Cortex of kidney (tissue), 1 donor: ENCODE measurements at places on chromosomes 2 and 18.

- DNase-seq, result no peak
Observed at GRCh38 chr18:67154979-67155378, 361.5 kb downstream of the DSEL start.

GRCh38 chr2:8412586-8412985 is 269.3 kb upstream of the ID2 start:
- no peak for DNase-seq

DNA sequence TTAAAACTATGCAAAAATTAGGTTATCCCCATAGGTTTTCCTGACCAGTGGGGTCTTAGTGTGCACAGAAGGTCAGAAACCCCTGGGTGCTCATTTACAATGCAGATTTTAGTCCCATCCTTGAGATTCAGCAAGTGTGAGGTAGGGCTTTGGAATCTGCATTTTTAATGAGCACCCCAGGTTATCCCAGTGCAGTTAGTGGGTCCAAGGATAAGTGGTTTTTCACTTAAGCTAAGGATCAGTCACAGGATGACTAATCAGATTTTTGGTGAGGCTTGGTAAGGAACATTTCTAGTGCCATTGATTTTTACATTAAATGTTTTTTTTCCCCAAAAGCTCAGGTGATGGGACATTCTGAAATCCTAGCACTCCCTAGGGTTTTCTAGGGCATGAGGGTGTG is 50.7 kb upstream of the MGAT5 start:
- DNase-seq, result no peak

- DNase-seq, result no peak
Observed at GRCh38 chr2:95063086-95063958, 37.8 kb downstream of the MAL start.

GRCh38 chr2:101516823-101517690 is 42.1 kb upstream of the RFX8 start:
- no peak for DNase-seq

DNA sequence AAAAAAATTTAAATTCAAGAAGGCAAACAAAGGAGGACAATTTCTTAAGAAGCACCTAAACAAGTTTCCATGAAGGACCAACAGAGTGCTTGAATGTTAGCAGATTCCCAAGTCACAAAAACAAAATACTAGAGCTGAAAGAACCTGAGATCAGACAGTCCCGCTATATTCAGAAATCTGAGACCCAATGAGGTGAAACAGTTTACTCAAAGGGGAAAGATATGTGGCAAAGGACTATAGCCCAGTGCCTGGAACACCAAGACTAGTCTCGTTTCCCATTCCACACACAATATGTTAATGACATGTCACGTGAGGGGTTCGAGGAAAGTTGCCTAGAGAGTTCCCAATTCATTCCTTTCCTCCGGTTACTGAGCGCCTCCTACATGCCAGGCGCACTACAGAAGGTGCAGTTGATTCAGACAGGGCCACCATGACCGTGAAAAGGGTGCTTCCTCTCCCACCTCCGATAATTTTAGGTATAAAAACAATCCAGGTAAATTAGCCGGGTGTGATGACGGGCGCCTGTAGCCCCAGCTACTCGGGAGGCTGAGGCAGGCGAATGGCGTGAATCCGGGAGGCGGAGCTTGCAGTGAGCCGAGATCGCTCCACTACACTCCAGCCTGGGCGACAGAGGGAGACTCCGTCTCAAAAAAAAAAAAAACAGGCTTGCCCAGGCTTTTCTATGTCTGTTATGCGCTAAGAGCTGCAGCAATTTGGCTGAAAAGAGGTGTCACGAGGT is 617 bp downstream of the SRBD1 start:
- no peak for DNase-seq

GRCh38 chr2:232139786-232140562 is 178.5 kb downstream of the DIS3L2 start:
- DNase-seq, result no peak

DNA sequence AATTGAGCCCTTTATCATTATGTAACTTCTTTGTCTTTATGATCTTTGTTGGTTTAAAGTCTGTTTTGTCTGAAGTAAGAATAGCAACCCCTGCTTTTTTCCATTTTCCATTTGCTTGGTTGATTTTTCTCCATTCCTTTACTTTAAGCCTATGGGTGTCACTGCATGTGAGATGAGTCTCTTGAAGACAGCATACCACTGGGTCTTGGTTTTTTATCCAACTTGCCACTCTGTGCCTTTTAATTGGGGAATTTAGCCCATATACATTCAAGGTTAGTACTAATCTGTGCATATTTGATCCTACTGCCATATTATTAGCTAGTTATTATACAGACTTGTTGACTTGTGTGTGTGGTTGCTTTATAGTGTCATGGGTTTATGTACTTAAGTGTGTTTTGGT is 89.6 kb downstream of the NBEAL1 start:
- DNase-seq, result no peak

DNA sequence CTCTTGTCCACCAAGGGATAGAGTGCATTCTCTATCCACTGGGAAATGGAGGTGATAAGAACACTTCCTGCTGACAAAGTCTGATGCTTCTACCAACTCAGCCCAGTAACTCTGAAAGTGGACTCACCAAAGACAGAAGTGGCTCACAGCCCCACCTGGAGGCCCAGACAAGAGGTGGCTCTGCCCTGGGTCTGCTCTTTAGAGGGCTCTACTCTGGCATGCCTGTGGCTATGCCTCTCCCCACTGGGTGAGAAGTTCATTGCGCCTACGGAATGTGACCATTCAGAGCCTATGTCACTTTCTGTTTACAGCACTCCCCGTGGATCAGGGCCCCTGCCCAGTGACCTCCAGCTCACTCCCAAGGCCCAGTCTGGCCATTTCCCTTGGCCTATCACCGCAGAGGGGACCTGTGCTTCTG is 13.5 kb upstream of the XDH start:
- no peak for DNase-seq

DNA sequence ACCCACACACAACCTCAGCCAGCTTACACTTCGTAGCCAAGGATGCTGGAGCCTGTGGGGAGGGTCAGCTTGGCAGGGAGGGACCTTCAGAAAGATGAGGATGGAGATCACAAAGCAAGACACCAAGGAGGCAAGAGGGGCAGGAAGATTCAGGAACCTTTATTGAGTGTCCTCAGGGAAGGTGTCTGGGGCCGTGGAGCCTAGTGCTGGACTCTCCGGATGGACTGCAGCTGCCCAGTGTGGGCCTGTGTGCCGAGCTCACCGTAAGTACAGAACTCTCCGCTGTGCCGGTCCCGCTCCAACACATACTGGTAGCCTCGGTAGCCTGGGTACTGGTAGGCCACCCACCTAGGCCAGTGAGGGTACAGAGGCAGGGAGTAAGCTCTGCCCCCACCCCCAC is 3.2 kb downstream of the CRYBA2 start:
- DNase-seq, result no peak

DNA sequence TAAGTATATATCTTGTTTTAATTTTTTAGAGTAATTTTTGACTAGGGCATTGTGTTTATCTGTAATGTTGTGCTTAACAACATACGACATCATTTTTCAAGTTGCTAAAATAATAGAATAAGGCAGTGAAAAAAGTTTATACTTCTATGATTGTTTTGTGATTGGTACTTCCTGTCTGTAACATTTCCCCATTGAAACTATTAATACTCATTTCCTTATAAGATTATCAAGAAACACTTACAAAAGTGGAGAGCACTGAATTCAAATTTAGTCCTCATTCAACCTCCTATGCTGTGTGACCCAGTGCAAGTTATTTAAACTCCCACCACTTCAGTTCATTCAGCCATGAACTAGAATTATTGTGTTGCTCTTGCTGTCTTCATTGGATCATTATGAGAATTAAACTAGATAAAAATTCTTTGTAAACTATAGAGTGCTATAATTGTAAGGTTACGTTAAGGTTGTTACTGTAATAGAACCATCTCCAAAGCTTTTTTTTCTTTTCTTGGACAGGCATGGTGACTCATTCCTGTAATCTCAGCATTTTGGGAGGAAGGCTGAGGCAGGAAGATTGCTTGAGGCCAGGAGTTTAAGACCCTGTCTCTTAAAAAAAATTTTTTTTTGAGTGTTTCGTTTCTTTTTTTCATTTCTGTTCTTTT is 2.8 kb downstream of the ETAA1 start:
- DNase-seq, result no peak

GRCh38 chr2:96866986-96867755 is 2.7 kb downstream of the SEMA4C start:
- DNase-seq, result no peak

GRCh38 chr2:203823173-203823572 is 44.4 kb upstream of the CTLA4 start:
- DNase-seq, result no peak

- no peak for DNase-seq
Observed at GRCh38 chr2:9439536-9439935, 16.1 kb downstream of the CPSF3 start.

DNA sequence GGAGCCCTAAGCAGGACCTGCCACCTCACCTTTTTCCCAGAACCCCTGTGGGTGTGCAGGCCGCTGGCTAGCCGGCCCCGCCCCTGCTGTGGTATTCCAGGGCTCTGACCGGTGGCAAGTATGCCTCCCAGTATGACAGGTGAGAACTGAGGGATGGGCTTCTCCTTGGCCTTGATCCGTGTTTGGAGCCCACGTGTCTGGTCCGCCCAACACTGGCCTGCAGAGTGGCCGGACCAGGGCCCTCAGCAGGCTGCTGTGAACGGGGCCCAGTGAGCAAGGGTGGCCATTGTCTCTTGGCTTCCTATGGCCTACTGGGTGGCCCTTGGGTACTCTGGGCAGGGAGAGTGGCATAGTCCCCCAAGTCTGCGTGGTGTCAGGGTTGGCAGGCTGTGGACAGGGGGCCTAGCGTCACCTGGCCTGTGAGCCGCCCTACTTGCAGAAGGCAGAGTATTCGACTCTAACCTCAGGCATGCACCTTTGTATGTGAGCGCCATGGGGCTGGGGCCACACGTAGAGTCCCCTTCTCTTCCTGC is 1.8 kb downstream of the RNPEPL1 start:
- DNase-seq, result no peak

DNA sequence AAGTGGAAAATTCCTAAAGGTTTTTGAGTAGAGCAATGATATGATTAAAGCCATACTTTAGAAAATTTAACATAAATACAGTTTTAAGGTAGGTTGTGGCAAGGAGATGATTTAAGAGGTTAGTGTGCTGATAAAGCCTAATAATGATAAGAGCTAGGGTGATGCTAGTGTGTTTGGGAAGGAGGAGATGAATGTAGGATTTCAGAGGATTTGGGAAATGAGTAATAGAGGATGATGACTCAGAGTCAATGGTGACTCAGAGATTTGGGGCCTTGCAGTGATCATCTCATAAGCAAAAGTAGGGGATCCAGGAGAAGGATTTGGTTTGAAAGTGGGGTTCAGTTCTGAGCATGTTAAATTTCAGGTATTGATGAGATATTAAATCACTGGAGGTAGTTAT is 23.3 kb downstream of the STAMBP start:
- DNase-seq, result no peak

DNA sequence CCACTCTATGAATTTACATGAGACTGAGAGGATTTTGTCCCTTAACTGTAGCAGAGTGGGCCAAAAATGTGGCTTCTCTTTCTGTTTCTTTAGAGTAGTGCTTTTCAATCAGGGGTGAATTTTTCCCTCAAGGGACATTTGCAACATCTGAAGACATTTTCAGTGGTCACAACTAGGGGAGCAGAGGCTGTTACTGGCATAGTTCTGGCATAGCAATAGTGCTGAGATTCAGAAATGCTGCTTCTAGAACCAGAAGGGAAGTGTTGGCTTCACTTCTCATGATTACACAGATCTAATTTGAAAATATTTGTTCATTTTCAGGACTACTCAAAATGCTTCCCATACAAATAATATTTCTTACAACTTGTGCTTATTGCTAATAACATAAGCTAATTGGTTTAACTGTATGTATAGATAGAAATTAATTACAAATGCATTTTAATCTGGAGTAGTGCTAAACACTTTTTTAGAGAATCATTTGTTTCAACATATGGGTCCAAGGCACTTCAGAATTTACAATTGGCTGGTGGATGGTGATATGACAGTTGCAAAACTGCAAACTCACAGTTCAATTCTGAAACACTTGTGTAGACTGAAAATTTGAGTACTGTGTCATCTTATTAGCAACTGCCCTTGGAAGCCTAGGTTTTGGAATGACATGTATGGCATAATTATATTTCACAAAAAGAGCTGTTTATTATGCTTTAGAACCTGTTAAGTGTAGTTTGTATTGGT is 526.7 kb downstream of the THSD7B start:
- no peak for DNase-seq

GRCh38 chr2:128306081-128306930 is 12.4 kb downstream of the HS6ST1 start:
- DNase-seq, result no peak

- no peak for DNase-seq
Observed at GRCh38 chr2:55899881-55900280, 23.7 kb downstream of the EFEMP1 start.

DNA sequence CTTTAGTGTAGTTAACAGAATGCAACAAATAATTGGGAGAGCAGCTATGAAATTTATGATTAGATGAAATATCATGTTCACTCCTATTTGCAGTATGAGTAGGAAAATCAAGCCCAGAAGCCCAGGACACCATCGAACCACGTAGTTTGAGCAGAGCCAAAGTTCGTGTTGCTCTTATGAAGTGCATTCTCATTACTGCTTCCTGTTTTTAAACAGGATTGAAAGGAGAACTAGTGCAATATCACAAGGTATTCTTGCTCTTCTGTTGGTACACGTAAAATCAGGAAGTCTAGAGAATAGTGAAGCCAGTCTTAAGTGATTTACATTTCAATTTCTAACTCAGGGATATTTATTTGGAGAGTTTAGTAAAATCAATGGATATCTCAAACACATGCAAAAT is 21.1 kb downstream of the ARHGAP15 start:
- no peak for DNase-seq

DNA sequence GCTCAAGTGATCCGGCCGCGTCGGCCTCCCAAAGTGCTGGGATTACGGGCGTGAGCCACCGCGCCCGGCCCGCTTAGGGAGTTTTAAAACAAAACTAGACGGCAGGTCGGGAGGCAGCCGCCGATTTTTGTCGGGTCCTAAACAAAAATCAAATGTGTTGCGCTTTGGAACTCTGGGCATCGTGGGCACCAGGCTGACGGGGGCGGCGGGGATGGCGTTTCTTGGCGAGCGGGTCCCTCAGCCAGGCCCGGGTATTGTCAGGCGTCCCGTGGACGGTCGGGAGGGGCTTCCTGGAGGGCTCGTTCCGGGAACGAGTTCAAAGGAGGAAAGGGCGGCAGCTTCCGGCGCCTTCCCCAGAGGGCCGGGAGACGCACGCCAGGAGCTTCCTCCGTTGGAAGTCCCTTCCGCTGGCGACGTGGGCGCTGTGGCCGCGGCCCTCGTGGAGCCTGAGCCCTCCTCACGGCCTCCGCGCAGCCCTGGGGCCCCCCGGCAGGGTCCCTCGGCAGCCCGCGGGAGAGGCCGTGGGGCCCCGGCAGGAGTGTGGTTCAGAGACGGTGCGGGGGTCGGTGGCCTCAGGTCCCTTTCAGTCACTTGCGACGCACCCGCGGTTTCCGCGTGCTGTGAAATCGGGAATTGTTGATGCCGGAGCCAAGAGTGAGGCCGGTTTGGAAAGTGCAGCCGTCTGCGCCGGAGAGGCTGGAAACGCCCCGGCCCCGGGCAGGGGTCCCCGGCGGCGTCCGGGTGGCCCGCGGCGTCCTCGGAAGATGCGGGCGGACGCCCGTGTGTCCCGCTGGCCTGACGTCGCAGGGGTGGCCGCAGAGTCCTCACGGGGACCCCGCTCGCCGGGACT is 59.3 kb downstream of the EMILIN2 start:
- no peak for DNase-seq

GRCh38 chr2:75431276-75431675 is 129.5 kb downstream of the EVA1A start:
- DNase-seq, result no peak

GRCh38 chr2:32697156-32697555 is 69.3 kb downstream of the TTC27 start:
- DNase-seq, result no peak

GRCh38 chr2:62217421-62217820 is 21.5 kb downstream of the B3GNT2 start:
- no peak for DNase-seq
